NCI-H748 treated with DMSO at 0.1 percent for 48 hours (cell line): ENCODE measurements at places on chromosomes 2 and 18.

DNA sequence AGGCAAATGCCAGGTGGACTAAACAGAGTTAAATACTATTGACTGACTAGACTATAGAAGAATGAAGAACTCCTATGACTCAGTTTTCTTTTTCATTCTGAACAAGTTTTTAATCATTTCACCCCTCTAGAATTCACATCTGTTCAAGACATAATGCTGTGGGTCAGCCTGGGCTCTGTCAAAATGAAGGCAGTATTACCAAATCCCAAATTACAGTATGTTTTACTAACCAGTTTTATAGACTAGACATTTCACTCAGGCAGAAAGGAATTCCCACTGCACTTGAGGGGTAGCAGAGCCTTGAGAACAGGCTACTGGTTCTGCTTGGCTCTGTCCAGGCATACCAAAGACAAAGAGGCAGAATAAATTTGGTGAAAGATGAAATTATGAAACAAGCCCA is 511.7 kb downstream of the EPHA4 start:
- no peak for DNase-seq

- no peak for DNase-seq
These were observed 42.4 kb upstream of the GRHL1 start for GRCh38 chr2:9909106-9909505.

- DNase-seq: peak; percentile 71
These were observed 34.9 kb downstream of the C18orf54 start for GRCh38 chr18:54392543-54393023.

GRCh38 chr2:189328848-189329245 is 112.4 kb upstream of the WDR75 start:
- DNase-seq: no peak

- no peak for DNase-seq
These were observed 24.1 kb downstream of the DCDC2C start for GRCh38 chr2:3727397-3728045.

- DNase-seq: no peak
These were observed 973.8 kb upstream of the CELF4 start for GRCh38 chr18:38539371-38539770.

- no peak for DNase-seq
These were observed 291.0 kb upstream of the DOK6 start for GRCh38 chr18:69109686-69110085.

DNA sequence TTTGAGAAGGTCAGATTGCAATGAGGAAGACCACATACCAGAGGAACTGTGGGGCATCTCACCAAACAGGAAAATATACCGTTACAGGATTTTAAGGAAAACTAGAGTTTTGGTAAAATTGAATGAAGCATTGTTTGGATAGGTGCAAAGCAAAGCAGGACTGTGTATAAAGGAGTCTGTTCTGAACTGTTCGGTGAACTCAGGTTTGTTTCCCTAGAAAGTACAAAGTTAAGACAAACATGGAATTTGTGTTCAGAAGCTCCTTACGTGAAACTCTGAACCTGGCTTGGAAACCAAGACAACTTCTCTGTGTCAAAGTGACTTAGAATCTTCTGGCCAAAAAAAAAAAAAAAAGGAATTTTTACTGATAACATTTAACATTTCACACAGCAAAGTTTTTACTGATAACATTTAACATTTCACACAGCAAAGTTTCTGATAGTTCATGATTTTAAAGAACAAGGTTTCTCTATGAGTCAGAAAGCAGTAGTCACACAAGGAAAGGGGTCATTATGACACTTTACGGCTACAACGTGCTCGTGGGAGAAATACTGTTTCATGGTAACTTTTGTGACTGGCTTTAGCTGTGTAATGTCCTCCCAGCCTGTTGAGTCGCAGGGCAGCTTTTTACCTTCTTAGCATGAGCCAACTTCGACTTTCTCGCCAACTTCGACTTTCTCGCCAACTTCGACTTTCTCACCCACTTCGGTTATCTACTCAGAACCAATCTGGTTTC is 21.2 kb upstream of the TET3 start:
- DNase-seq: no peak

DNA sequence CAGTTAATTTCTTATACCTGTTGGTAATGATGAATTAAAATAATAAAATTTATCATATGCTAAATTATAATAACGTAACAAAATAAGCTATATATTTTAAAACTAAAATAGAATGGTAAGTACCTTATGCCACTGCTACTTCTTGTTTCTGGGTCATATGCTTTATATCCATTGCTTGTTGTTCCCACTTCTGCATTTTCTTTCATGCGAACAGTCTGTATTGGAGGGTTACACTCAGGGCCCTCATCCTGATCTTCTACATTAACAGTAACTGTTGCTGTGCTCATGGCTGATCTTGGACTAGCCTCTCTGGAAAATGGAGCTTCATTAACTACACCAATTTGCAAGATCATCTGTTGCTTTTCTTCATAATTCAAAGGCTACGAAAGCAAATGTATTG is 22.2 kb downstream of the DSC2 start:
- no peak for DNase-seq

DNA sequence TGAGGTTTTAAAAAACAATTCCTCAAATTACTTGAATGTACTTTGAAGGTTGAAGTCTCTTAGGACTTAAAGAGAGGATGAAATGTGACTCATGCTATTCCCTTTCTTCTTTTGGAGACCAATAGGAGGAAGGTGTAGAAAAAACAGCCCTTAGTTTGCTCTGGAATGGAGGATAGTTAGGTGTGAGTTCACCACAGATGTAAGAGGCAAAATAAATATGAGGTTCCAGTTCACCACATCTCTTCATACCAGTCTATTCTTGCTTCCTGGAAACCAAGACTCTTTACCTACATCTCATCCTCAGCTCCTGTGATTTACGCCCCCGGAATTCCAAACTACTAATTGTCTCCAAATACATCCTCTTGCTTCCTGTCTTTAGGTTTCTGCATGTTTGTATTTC is 77.5 kb upstream of the TTC21B start:
- no peak for DNase-seq

GRCh38 chr2:150234787-150235446 is 252.6 kb downstream of the RND3 start:
- peak; percentile 36 for DNase-seq

DNA sequence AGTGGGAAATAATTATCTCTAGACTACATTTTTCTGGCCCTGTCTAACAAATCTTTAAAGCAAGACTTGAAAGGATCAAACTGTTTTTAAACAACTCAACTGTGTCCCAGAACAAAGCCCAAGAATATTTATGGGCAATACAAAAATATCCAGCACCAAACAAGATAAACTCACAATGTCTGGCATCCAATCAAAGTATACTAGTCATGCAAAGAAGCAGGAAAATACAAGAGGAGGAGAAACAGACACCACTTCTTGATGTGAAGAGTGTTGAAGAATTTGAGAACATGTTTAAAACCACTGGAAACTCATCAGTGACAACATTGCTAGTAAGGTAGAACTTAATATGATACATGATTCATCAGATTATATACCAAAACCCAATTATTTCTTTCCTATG is 66.1 kb upstream of the CDC42EP3 start:
- DNase-seq: no peak

DNA sequence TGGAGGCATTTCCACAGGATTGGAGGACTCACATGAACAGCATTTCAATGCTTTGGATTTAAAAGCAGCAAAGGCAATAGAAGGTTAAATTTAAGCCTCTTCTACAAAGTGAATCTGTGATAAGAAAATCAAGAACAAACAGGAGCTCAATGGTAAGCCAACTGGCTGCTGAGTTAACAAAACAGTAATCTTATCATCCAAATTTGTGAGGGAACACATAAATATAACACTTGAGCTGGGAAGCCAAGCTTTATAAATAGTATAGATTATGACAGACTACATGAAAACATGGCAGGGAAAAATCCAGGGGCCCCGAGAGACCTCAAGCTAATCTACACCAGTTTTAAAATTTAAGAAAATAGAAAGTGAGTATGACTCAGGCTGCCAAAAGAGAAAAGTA is 108.5 kb upstream of the PGAP1 start:
- DNase-seq: no peak

- no peak for DNase-seq
These were observed 95.9 kb downstream of the NEB start for GRCh38 chr2:151638191-151638933.

- peak; percentile 49 for DNase-seq
These were observed 1.2 kb downstream of the SLC4A10 start for GRCh38 chr2:161625314-161625919.

- DNase-seq: peak; percentile 63
These were observed 2.8 kb downstream of the PREPL start for GRCh38 chr2:44358503-44358902.

GRCh38 chr2:120219291-120219690 is 3.9 kb downstream of the TMEM185B start:
- DNase-seq: no peak

- peak; percentile 98 for DNase-seq
These were observed 650 bp upstream of the AFG3L2 start for GRCh38 chr18:12377556-12378197.

DNA sequence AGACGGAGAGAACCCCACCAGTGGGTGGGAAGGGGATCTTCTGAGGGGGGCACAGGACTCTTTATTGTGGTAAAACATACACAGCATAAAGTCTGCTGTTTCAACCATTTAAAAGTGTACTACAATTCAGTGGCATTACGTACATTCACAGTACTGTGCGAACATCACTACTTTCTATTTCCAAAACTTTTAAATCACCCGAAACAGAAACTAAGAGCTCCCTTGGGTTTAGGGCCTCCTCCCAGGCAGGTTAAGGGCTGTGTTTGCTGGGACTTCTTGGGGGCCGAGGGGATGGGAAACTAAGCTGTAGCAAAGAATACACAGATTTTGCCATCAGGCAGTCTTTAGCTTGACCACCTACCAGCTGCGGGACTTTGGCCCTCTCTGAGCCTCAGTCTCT is 242.0 kb downstream of the HAUS1 start:
- no peak for DNase-seq

DNA sequence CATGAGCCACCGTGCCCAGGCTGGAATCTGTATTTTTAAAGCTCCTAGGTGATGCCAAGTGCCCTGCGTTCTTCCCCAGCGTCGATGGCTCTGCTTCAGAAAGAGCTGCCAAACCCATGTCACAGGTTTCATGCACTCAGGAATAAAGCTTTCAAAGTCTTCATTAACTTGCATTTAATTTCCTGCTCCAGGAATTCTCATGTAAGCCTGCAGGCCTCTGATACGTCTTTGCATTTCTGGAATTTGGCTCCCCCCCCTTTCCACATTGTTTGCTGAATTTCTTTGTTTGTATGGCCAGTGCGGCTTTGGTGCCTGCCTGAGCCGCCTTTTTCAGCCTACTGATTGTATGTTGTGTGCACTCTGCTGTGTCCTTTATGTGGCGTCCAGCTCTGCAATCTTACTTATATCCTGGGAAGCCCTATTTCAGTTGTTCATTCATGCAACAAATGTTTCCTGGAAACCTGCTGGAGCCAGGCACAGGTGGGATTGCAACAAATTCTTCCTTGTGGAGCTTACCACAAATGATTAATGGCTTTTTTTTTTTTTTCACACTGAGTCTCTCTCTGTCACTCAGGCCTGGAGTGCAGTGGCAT is 17.9 kb upstream of the OTOF start:
- DNase-seq: no peak
